ENCODE measurements at places on chromosomes 7 and 10.
A peak's percentile ranks its signal among the peaks of the same experiment; 100 is the strongest.

DNA sequence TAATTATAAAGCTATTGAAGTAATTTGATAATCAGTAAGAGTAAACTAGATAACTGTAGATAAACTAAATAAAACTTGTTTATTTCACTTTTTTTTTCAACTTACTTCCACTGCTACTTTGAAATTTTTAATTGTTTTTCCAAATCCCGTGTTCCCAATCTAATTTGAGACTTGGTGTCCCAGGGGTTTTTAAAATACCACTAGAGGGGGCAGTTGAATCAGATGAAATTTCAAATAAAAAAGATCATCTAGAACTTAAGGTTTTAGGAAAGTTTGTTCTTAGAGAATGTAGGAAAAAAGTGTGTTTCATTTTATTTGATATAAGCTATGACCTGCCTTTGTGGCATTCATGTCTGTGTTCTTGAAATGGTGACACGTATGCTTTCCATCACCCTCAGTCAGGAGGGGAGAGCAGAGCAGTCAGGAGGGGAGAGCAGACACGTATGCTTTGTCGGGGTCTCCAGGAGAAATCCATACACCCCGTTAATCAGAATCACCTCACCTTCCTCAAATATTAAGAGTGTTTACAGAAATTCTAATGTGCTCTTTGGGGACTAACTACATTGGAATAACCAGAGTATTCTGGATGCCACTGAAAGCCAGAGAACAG, 49.9 kb downstream of the C10orf67 start:
- peak; percentile 8 for DNase-seq

GRCh38 chr10:56805022-56805421, 444.0 kb upstream of the ZWINT start:
- no peak for DNase-seq

DNA sequence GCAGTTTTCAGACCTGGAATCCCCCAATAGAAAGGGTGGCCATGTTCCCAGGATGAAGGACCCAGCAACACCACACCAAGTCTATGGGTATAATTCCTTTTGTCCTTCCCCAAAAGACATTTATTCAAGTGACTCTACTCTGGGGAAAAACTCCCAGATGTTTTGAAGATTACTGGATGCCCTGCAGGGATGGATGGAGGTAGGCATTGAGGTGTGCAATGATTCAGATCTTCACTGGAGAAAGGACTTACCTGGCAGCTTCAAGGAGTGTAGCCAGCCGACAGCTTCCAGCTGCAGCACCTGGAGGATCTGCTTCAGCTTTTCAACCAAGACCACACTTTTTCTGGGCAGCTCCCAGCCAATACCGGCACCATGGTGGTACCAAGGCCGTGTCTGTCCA, 172.0 kb downstream of the BAMBI start:
- no peak for DNase-seq

DNA sequence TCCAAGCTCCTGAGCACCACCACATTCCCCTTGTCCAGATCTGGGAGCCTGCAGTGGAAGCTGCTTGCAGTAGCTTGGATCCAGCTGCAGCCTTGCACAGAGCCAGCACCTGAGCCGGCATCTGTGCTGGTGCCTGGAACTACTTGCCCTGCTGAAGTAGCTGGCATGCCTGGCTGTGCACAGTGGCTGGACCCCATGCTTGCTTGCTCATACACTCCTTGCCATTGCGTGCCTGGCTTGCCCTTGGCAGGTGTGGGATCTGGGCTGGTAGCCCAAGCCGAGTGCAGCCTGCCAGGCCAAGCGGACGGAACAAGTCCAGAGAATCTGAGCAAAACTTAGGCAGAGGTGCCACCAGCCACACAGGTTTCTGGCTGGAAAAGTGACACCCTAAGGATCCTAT, 759.9 kb downstream of the IPMK start:
- DNase-seq, result no peak

DNA sequence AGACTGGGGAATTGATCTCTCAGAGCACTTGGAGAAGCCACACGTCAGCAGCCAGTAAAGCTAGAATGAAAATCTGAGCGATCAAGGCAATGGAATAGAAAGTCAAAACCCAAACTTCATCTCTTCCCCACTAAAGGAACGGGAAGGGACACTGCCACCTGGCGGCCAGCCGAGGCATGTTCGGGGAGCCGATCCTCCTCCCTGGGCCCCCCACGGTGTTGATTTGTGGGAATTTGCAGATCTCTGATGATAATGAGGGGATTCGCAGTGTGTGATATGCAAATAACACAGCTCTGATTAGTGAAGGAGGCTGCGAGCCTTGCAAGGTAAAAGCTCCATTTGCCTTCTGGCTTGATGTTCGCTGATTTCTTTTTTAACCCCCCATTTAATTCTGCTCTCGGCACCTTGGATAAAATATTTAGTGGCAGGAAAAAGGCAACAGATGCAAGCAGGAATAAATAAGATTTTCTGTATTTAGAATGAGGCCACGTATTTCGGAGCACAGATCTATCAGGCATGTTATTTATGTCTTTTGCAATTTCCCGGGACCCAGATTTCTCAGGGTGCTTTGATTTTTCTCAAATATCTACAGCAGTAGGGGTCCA, 258.6 kb downstream of the PAXIP1 start:
- DNase-seq, result no peak

DNA sequence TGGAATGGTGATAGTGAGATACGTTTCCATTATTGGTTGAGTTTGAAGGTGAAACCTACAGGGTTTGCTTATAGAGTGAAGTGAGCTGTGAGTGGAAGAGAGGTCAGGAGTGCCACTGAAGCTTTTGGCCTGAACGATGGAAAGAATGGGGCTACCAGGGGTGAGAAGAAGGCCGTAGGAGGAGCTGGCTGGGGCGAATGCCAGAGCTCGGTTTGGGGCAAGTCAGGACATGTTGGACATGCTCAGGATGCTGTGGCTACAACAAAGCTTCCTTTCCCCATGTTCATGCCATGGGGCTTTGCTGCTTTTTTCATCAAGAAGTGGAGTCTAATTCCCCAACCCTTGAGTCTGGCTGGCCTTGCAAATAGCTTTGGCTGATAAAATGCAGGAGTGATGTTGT, 253.7 kb downstream of the GLRX3 start:
- no peak for DNase-seq

- DNase-seq, result no peak
Observed at GRCh38 chr7:12436126-12436525, 32.5 kb upstream of the VWDE start.
